ENCODE measurements at places on chromosomes 16 and 17.

DNA sequence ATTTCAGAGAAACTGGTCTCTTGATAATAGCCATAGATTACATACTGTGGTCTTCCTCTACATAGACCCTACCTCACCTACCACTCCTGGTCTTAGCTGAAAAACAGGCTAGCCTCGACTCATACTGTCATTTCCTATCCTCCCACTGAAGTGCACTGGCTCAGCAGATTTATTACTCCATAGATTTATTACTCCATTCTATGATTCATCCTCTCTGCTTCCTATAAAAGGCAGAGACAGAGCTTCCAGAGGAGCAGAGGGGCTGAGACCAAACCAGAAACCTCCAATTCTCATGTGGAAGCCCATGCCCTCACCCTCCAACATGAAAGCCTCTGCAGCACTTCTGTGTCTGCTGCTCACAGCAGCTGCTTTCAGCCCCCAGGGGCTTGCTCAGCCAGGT is at the start of gene CCL7:
Gene CCL7, plus strand, starts transcription at position 253 of the 400 bp plus-strand sequence. Its CDS starts 70 bp downstream, at position 323.
- no peak for DNase-seq

DNA sequence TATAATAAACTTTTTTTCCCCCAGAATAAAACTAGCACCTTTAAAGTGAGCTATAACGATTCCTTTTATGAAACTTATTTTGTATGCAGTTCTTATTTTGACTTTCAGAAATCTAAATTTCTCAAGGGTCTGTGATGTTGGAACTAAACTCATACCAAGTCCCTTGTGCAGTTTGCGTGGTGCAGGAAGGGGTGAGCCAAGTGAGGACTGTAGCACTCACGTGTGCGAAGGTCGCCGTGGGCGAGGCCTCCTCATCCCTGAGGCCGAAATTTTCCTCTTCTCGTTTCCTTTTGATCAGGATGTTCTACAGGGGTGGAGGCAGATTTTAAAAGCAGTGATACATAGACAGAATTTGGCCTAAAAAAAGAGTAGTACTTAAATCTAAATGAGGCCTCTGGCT is 73.7 kb downstream of the RPTOR start:
- no peak for DNase-seq

- peak; percentile 54 for DNase-seq
Measured at GRCh38 chr17:31492880-31493655, 101.6 kb downstream of the RAB11FIP4 start.

DNA sequence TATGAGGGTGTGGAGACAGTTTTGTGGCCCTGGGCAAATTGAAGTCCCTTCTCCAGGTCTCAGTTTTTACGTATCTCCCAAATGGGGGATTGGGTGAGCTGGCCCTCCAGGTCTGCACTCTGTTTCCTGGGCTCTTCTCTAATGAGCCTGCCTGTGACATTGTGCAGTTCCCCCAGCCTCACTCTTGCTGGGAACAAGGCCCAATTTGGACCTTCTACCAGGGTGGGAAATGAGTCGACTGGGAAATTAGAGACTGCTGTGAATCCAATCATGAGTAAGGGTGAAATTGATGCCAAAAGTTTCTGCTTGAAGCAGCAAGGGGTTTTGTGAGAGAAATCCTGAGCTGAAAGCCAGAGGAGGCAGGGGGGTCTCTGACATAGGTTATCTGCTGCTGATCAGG is 71.5 kb upstream of the KSR1 start:
- no peak for DNase-seq

GRCh38 chr16:50192386-50193050 is 39.4 kb downstream of the TENT4B start:
- DNase-seq: no peak

- no peak for DNase-seq
Measured at GRCh38 chr16:47013910-47014309, 40.4 kb upstream of the DNAJA2 start.

Measured in CD4-positive, alpha-beta T cell treated with Interleukin-21 for 1 hour (primary cell).